IPS-NIHi11 (cell line): ENCODE measurements at places on chromosomes 5 and 9.

- DNase-seq, result peak; percentile 55
Measured at GRCh38 chr9:124032247-124032646, 20.7 kb downstream of the LHX2 start.

- no peak for DNase-seq
Measured at GRCh38 chr5:142017832-142018427, 5.1 kb upstream of the GNPDA1 start.

GRCh38 chr9:88757406-88758010 is 222.5 kb downstream of the NXNL2 start:
- no peak for DNase-seq

DNA sequence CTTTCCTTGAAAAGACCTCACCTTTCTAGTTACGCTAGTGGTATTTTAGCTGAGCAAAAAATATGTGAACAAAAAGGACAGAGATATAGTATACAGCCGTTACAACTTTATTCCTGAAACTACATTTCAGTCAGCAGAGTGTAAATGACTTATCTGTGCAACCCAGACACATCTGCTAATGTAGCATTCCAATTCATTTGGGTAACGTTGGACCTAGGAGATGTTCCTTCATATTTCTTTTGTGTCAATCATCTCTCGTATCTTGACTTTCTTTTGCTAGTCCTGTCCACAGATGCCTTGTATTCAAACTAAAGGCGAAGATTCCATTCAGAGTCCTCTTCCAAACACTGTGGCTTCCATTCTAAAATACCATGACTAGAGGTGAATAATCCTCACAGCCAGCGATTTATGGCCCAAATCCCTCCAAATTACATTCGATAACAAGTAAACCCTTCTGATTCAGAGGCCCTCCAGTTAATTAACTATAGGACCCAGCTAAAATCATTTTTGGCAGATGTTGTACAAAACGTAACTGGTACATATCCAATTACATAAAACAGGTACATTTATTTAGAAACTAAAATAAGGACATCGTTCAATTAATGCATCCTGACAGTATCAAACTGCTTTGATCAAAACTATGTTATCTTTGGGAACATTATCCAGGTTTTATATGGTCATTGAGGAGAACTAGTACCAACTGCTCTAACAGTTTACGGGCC is 155.7 kb downstream of the DROSHA start:
- DNase-seq, result no peak

GRCh38 chr5:120134944-120135343 is 329.2 kb upstream of the PRR16 start:
- DNase-seq, result no peak

GRCh38 chr5:5941486-5941885 is 436.9 kb downstream of the MED10 start:
- no peak for DNase-seq

DNA sequence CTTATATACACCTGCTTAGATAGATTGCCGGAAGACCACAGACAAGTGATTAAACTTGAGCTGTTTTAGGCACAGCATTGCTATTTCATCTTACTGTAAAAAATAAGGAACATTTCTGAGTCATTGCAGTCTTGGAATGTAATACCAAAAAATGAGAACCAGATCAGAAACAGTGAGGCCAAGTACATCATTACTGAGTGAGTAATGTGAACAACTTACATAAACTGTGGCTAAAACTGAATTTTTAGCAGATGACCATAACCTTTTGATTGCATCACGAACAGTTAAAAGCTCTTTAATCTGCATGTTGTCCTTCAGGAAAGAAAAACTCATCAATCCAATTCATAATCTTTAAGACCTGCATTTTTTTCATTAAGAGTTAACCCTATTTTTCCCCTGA is 157.1 kb upstream of the FGF10 start:
- no peak for DNase-seq

DNA sequence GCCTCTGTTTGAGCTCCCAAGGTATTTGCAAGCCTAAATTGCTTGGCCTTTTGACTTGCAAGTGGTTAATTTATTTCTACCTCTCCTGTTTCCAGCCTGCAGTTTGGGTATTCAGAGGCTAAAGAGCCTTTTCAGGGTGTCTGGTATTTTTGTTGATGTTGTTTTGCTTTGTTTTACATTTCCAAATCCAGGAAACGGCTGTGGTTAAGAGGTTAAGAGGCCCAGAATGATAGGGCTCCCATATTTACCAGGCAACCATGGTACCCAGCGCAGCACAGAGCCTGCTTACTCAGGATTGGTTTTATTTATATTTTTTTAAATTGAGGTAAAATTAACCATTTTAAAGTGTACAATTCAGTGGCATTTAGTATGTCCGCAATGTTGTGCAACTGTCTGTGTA is 92.1 kb downstream of the PDZD2 start:
- DNase-seq, result no peak

GRCh38 chr9:123724211-123724796 is 205.6 kb downstream of the DENND1A start:
- no peak for DNase-seq

DNA sequence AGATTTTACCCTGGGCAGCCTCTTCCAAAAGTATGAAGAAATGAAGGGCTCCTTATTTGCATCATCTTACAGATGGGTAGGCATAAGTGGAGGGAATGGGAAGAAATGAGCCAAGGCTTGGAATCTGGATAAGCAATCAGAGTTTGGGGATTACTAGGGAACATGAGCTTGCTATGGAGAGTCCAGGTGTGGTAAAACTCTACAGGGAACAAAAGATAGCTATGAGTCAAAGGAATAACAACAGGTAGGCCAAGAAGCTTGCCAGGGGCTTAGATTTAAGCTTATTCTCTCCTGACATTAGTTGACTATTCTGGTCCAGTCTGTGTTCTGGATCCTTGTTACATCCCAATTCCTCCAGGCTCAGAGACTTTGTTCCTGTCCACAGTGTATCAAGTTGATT is 16.4 kb downstream of the RFK start:
- DNase-seq, result no peak

DNA sequence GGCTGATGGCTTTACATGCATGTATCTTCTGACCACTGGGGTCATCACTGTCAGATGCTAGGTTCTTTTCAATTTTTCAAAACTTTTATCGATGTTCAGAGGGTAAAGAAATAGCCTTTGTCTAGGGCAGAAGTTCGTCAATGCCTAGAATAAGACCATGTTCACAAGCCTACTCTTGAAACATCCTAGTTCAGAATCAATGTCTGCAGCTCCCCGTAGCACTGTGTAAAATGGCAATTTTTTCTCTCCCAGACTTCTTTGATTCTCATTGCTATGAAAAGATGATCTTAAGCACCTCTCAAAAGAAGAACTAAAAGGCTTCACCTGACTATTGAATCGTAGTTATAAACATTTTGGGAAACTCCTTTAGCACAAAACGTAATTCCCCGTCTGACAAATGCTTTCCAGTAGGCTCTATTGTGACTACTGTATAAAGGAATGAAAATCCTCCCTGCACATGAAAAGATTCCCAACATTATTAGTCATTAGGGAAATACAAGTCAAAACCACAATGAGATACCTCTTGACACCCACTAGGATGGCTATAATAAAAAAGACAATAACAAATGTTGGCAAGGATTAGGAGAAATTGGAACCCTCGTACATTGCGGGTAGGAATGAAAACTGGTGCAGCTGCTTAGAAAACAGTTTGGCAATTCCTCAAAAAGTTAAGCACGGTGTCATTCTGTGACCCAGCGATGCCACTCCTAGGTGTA is 263.5 kb downstream of the ARHGAP26 start:
- DNase-seq, result no peak

DNA sequence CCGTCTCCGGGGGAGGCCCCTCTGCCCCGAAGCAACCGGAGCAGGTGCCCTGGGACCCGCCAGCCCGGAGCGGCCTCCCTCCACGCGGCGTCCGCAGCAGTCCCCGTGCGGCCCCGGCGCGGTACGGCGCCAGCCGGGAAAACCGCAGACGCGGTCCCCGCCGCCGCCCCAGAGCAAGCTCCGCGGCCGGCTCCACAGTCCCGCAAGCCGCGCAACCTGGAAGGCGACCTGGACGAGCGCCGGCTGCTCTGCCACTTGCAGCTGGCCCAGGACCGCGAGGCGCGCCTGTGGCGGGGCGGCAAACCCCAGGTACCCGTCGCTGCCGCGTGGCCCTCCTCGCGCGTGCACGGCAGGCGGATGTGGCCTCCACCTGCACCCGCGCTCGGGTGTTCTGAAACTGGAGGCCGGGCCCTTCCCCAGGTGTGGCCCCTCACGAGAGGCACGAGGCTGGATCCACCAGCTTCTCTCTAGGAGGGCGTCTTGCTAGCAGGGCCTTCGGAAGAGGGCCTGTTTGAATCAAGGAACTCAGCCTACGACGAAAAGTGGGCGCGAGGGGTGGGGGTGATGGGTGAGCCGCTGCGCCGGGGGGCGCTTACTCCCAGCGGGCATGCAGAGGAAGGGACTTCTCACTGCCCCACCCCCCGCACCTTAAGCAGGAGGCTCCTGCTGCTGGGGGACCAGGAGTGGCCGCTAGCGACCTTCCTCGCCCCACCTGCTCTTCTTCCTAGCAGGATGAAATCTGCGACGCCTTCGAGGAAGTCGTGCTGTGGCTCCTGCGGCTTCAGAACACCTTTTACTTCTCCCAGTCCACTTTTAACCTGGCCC is 602 bp downstream of the CCNI2 start:
- DNase-seq, result peak; percentile 61

GRCh38 chr5:156375895-156376495 is 49.0 kb downstream of the SGCD start:
- no peak for DNase-seq

DNA sequence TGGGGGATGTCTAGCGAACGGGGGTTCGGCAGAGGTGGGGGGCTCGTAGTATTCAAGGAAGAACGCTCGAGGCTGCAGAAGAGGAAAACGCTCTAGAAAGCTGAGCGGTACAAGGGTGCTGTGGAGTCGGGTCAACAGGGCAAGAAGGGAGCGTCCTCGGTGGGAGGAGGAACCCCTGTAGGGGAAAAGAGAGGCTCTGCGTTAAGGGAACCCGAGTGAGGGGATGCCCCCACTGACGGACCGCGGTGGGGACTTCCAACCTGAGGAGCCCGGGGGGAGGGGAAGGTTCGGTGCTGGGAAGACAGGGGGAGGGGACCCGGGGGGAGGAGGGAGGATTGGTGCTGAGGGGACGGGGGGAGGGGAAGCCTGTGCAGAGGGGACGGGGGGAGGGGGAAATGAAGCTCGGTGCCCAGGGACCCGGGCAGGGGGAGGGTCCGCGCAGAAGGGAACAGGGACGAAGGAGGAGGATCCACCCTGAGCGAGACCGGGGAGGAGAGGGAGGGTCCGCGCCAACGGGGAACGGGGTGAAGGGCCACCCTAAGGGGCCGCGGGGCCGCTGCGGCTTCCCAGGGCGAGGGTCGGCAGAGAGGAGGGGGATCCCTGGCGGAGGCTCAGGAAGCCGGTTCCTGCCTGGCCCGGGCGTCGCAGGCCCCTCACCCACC is 621 bp downstream of the NR6A1 start:
- peak; percentile 79 for DNase-seq

GRCh38 chr5:50751064-50751657 is 84.7 kb downstream of the PARP8 start:
- DNase-seq, result peak; percentile 66

DNA sequence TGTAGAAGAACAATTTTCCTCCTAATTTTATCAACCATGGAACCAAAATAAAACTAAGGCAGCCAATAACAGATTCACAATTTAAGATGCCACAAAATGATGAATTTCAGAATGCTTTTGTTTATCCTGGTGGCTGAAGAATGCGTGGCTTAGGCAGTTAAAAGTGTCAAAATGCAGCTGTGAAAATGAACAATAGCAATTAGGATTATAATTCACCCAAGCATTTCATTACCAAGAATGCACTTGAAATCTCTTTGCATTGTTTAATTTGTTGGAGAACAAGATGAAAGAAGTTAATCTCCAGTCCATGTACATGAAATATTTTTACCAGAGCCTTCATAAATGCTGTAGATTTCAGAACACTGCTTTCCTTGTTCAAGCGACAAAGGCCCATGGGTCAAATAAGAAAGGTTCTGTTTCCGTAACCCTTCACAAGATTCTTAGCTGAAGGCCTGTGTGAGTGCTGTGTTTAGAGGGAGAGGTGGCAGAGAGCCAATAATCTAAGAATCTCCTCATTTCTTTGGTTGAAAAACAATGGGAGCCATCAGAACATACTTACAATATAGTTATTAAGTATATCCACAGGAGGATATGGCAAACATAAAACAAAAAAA is 39.3 kb downstream of the CLINT1 start:
- no peak for DNase-seq

- DNase-seq, result no peak
Measured at GRCh38 chr9:10512144-10512543, 100.7 kb downstream of the PTPRD start.

GRCh38 chr5:107670087-107670931 is 428 bp downstream of the EFNA5 start:
- peak; percentile 27 for DNase-seq
